ENCODE measurements at places on chromosomes 3 and 15.

GRCh38 chr3:169148448-169149348, 514.8 kb downstream of the MECOM start:
- no peak for DNase-seq

DNA sequence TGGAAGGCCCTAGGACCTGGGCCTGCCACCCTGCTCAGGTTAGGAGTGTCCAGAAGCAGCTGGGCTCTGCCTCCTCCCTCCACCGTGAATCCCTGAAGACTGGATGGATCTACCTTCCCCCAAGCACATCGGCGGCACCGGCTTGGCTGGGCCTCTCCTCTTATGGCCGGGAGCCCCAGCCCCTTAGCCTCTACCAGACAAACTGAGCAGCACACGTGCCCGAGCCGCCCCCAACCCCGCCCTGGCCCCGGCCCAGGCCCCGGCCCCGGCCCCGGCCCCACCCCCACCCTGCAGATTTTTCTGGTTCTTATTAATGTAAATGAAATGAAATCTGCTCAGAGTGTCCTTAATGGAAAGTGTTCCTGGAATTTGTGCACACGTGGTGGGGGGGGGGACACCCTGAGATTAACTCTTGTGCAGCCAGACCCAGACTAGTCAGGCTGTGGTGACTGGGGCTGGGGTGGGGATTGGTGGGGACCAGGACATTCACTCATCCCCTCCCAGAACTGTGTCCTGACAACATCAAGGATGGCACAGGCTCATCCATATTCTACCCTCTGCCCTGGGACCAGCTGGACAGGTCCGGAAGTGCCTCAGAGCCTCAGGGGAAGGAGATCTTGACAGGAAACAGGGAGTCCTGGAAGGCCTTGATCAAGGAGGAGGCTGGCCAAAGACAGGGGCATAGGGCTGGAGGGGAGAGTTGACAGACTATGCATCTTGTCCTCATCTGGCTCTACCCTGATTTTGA, 30.9 kb upstream of the SEMA3F start:
- DNase-seq, result no peak

DNA sequence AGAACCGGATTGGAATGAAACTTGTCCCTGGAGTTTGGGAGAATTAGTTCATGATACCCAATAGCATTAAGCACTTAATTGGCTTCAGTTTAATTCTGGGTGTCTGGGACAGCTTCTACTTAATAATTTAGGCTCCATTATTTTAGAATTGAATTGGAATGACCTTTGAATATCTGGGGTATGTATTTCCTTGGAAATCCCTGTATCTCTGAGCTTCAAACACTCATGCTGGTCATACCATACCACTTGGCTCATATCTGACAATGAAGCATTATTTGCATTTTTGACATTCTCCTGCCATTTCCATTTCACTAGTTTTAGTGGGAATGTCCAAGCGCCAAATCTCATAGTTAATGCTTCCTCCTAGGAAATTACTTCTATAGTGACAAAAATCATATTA, 393.1 kb downstream of the DIPK2A start:
- no peak for DNase-seq

DNA sequence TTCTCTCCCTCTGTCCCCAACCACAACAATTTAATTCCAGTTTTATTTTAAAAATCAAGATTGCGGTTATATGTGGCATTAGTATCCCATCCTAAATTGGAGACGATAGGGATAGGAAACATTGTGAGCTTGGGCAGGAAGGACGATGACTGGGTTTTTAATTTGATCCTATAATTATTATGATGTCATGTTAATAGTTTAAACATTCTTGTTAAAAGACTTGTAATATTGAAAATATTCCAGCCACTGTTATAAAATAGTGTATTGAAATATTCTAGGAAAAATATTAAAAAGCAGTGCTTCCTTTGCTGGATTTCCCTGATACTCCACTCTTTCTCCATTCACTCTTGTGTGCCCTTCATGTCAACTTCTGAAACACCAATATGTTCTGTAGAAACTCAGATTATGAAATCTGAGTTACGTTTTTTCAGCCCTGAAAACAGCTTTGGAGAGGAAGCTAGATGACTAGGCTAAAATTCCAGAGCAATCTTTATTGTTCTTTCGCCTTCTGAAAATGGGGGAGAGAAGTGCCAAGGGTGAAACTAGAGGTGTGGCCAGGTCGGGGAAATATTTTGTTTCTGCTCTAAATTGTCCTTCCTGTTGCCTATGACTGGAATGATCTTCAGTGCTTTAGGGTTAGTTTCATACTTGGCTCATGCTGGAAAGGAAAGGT, 46.1 kb upstream of the MAP3K13 start:
- no peak for DNase-seq

- no peak for DNase-seq
These were observed 96.1 kb downstream of the TOP2B start for GRCh38 chr3:25568525-25569078.

GRCh38 chr15:69951898-69952555, 145.7 kb downstream of the TLE3 start:
- no peak for DNase-seq

GRCh38 chr15:75952525-75952924, 48.8 kb downstream of the FBXO22 start:
- DNase-seq, result no peak

Data from CD4-positive, alpha-beta T cell treated with Interleukin-6 at 100 ng/mL for 8 hours (primary cell).